Astrocyte (in vitro differentiated cells and primary cell): ENCODE measurements at places on chromosomes 11 and 22. TPM values are rescaled to one million over a fixed set of nuclear protein-coding genes. Genes with fewer than 3 reads are reported as not detected.

DNA sequence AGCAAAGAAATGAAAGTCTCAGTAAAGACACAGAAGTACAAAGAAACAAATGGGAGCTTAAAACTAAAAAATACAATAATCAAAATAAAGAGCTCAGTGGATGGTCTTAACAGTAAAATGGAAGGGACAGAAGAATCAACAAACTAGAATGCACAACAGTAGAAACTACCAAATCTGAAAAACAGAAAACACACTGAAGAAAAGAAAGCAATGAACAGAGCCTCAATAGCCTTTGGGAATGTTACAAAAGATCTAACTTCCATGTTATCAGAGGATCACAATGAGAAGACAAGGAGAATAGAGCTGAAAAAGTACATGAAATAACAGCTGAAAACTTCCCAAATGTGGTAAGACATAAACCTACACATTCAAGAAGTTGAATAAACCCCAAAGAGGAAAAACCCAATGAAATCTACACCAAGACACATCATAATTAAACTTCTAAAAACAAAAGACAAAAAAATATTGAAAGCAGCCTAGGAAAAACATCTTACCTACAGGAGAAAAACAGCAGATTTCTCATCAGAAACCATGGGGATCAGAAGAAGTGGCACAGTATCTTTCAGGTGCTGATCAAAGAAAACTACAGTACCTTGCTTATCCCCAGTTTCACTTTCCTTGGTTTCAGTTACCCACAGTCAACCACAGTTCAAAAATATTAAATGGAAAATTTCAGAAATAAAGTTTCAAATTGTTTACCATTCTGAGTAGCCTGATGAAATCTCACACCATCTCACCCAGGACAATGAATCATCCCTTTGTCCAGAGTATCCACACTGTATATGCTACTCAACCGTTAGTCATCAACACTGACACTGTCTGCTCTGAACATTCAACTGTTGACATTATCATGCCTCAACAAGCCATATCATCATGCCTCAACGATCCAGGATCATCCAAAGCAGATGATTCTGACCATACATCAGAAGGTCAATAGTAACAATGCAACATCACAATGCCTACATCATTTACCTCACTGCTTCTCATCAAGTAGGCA lies 22.2 kb downstream of the RRAS2 start:
- H3K27me3 ChIP-seq = no peaks in the 10 kb centered on the region
- H3K4me3 ChIP-seq = peak overlapping the region; percentile 31
- H3K36me3 ChIP-seq = no peaks in the 10 kb centered on the region
- H3K4me1 ChIP-seq = peaks cover 6% of the 10 kb centered on the region
- peak overlapping the region; percentile 87 for H3K27ac ChIP-seq

DNA sequence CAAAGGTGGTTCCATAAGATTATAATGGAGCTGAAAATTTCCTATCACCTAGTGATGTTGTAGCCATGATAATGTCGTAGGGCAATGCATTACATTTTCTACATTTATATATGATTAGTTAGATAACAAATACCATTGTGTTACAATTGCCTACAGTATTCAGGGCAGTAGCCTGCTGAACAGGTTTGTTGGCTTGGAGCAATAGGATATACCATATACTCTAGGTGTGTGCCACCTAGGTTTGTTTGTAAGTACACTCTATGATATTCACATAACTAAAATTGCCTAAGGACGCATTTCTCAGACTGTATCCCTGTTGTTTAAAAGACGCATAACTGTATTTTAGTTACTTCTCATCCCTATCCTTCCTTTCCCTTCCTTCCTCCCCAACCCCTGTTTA lies 13.6 kb downstream of the PLEKHB1 start:
- DNase-seq = no peak
- H3K4me3 ChIP-seq = no peak overlapping the region
- H3K27me3 ChIP-seq = no peaks in the 10 kb centered on the region
- no peaks in the 10 kb centered on the region for H3K36me3 ChIP-seq

- DNase-seq = no peak
- H3K4me3 ChIP-seq = no peak overlapping the region
- H3K36me3 ChIP-seq = no peaks in the 10 kb centered on the region
- no peaks in the 10 kb centered on the region for H3K27me3 ChIP-seq
- H3K27ac ChIP-seq = no peak overlapping the region
These were observed 5.9 kb downstream of the ARL2 start for GRCh38 chr11:65019824-65020223.

- H3K27ac ChIP-seq = no peak overlapping the region
- no peak overlapping the region for H3K4me3 ChIP-seq
- no peaks in the 10 kb centered on the region for H3K27me3 ChIP-seq
- peaks cover 5% of the 10 kb centered on the region for H3K4me1 ChIP-seq
- no peaks in the 10 kb centered on the region for H3K36me3 ChIP-seq
These were observed 9.9 kb upstream of the MSANTD4 start for GRCh38 chr11:106031936-106032335.

DNA sequence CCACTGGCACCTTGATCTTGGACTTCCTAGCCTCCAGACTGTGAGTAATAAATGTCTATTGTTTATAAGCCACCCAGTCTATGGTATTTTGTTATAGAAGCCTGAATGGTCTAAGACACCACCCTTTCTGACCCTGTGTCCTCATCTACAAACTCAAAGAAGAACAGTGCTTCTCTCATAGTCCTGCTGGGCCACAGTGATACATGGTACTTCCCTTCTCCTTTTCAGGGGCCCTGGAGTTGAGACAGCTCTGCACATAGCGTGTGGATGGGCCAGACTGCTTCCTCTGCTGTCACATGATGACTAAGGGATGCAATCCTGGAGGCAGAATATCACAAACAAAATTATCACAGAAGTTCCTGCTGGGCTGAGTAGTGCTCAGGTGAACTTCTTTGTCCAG lies 5.0 kb downstream of the KCNJ11 start:
- no peak overlapping the region for H3K4me3 ChIP-seq
- no peaks in the 10 kb centered on the region for H3K27me3 ChIP-seq
- peaks cover 19% of the 10 kb centered on the region for H3K4me1 ChIP-seq
- no peaks in the 10 kb centered on the region for H3K36me3 ChIP-seq
- no peak overlapping the region for H3K27ac ChIP-seq
- DNase-seq = no peak

DNA sequence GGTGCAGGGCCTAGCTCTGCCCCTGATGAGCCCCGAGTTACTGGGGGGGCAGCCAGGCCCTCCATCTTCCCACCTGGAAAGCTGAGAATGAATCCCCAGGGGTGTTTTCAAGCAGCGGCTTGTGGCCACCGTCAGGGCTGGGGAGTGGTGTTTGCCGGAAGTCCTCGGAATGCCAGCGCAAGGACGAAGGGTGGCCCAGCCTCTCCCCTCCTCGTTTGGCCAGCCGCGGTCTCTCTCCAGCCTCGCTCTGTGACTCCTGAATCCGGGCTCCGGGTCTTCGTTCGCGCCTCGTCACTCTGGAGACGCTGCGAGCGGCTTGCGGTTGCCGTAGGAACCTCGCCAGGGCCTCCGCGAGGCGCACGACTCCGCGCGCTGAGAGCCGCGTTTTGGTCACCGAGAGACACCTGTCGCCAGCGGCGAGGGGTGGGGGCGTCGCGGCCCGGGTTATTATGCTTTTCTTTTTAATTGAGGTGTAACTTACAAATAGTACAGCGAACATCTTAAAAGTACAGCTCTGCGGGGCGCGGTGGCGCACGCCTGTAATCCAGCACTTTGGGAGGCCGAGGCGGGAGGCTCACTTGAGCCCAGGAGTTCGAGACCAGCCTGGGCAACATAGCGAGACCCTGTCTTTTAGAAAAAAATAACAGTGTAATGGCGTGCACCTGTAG lies 6.3 kb upstream of the KDELR3 start:
- peak; percentile 83 for DNase-seq
- no peak overlapping the region for H3K4me3 ChIP-seq
- no peaks in the 10 kb centered on the region for H3K36me3 ChIP-seq
- no peaks in the 10 kb centered on the region for H3K4me1 ChIP-seq
- no peak overlapping the region for H3K27ac ChIP-seq

GRCh38 chr11:8720868-8721608 lies 38.4 kb downstream of the RPL27A start:
- H3K4me1 ChIP-seq = peaks cover 59% of the 10 kb centered on the region
- H3K36me3 ChIP-seq = peaks cover 3% of the 10 kb centered on the region
- no peak for DNase-seq
- H3K27me3 ChIP-seq = no peaks in the 10 kb centered on the region
- H3K27ac ChIP-seq = no peak overlapping the region

DNA sequence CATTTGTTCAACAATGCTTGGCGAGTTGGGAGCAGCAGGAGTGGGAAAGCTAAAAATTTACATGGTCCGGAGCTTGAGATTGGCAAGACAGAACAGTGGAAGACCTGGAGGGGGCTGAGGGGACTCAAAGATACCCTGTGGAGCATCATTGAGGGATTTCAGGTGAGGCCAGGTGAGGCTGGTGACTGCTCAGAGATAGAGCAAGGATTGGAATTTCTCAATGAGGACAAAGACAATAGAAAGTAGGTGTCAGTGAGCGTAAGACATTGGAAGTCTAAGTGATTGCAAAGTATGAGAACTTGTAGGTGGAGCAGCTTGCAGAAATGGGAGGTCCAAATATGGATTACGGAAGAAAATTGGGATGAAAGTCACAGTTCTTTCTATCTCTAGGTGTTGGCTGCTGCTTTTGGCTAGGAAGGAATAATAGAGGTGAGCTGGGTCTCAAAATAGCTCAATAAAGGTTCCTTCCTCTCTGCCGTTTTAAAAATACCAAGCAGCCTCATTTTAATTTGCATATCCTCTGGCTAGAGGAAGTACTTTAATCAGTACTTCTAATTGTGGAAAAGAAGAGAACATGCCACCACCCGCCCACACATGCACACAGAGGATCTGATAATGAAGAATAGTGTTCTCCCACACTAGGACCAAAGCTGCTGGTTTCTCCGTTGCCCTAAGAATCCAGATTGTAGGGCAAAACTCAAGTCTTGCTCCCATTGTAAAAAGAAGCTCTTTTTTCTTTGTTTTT lies 41.8 kb upstream of the SORL1-AS1 start:
- H3K4me3 ChIP-seq = no peak overlapping the region
- DNase-seq = no peak
- H3K27ac ChIP-seq = no peak overlapping the region
- H3K4me1 ChIP-seq = no peaks in the 10 kb centered on the region
- H3K27me3 ChIP-seq = no peaks in the 10 kb centered on the region

DNA sequence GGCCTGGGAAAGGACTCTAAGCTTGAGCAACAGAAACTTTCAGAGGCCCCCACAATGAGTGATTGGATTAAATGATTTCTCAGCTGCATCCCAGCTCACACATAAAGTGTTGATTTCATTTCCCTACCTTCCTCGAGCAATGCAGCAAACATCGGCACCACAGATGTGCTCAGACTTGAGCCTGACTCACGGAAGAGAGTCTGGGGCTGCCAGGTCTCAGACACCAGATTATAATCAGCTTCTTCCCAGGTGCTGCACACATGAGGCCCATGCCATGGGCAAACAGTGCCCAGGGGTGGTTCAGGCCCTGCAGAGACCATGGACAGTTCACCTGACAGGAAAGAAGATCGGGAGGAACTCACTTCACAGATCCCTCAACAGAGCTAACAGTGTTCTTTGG lies 226.6 kb upstream of the TENM4 start:
- H3K27ac ChIP-seq = no peak overlapping the region
- DNase-seq = no peak
- no peaks in the 10 kb centered on the region for H3K27me3 ChIP-seq
- no peaks in the 10 kb centered on the region for H3K4me1 ChIP-seq

DNA sequence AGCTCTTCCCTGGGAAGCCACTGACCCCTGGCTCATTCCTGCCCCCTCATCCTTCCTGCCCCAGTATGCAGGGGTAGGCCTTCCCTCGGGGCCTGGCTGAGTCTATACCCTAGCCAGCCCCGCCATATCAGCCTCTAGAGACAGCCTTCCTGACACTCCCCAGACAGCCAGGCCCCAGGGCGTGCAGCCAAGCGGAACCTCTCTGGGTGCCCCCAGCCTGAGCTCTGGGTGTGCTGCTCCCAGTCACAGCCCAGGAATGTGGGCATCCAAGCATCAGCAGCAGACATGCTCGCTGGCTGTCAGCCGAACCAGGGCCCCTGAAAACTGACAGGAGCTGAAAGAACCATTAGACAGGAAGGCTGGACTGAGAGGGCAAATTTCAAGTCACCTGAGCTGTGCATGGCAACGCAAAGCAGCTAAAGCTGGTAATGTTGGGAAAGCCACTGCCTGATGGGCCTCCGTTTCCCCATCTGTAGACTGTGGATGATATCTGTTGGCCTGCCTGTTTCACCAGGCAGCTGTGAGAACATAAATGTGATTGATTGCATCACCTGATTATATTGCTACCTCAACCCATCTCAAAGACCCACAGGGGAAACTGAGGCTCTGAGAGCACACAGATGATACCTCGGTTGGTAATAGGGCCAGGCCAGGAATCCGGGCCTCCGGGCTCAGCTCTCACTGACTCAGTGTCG lies 93.2 kb downstream of the LRRC32 start:
- H3K27me3 ChIP-seq = no peaks in the 10 kb centered on the region
- H3K36me3 ChIP-seq = no peaks in the 10 kb centered on the region
- peaks cover 34% of the 10 kb centered on the region for H3K4me1 ChIP-seq
- peak; percentile 72 for DNase-seq
- H3K27ac ChIP-seq = peak overlapping the region; percentile 56

DNA sequence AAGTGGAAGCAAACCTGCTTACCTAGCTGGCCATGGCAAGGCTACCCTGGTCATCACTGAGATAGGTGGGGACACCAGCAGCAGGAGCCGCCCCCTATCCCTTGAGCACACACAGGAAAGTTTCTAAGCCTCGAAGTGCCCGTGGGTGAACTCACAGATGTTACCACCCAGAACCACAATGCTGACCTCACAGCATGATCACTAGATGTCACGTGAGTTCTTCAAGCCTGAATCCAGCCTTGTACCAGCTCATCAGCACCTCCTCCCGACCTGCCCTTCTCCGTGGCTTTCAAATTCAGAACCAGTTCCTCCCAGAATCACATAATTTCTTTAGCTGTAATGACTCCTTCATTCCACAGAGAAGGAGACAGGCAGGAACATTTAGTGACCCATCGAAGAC lies 24.7 kb upstream of the TIMP3 start:
- H3K4me1 ChIP-seq = no peaks in the 10 kb centered on the region
- H3K27me3 ChIP-seq = no peaks in the 10 kb centered on the region
- DNase-seq = no peak

DNA sequence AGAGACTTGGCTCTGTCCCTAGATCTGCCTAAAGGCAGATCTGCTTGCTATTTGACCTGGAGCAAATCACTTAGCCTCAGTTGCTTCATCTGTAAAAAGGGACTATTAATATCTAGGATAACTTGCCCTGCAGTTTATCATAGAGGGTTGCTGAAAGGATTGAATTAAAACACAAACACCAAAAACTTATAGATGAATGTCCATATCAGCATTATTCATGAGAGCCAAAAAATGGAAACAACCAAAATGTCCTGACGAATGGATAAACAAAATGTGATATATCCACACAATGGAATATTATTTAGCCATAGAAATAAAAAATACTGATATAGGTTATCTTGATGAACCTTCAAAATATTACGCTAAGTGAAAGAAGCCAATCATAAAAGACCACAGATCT lies 67.2 kb downstream of the USP35 start:
- no peaks in the 10 kb centered on the region for H3K27me3 ChIP-seq
- peaks cover 17% of the 10 kb centered on the region for H3K4me1 ChIP-seq

The ROBO4 gene
- 0.25 TPM in 1 of 2 replicates, not detected in the other for total RNA-seq

The HTR3B gene
- total RNA-seq = not detected in 2 replicates

The OR51B6 gene
- not detected in 2 replicates for total RNA-seq

The SHISA8 gene
- total RNA-seq = not detected in 2 replicates
